ENCODE measurements at places on chromosomes 7 and 10.
A peak's percentile ranks its signal among the peaks of the same experiment; 100 is the strongest.

GRCh38 chr7:65962033-65962432 lies 20.0 kb downstream of the GUSB start:
- no peak for DNase-seq

- DNase-seq, result no peak
These were observed 33.4 kb upstream of the SLC39A12 start for GRCh38 chr10:17918187-17918903.

DNA sequence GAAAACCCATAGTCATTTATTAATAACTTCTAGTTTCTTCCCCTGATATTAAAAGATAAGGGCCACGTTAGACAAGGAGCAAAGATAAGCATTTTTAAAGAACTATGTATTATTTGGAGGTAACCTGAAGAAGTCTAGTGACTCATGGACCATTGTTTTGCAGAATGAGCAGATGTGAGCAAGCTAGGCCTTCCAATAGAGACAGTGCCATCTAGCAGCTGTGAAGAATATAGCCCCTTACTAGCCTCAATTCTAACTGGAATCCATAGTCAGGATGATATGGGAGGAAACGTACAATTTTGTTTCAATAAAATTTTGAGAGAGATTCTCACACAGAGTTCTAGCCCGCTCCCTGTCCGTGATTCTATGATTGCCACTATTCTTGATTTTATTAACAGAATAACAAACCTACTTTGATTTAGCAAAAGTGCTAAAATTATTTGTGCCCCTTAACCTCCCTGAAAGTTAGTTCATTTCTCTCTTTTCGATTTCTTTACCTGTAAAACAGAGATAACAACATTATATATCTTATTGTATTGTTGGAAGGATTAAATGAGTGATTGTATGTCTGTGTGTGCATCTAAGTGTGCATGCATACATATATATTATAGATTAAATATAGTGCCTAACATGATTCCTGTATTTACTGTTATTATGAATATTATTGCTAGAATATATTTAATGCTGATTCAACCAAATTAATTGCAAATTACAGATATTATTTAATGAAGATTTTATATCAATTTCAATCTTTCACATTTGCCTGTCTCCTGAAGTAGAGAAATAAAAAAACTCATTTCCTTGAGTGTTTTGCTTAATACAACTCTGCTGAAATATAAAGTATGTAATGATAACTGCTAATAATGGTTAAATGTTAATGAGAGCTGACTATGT lies 22.7 kb downstream of the FAM237B start:
- no peak for DNase-seq

- peak; percentile 38 for DNase-seq
These were observed at the start of gene PIK3CG for GRCh38 chr7:106865130-106866041. TSS of gene PIK3CG (plus strand) at chr7:106865282. CDS start at chr7:106867562, 2,280 bp downstream.

DNA sequence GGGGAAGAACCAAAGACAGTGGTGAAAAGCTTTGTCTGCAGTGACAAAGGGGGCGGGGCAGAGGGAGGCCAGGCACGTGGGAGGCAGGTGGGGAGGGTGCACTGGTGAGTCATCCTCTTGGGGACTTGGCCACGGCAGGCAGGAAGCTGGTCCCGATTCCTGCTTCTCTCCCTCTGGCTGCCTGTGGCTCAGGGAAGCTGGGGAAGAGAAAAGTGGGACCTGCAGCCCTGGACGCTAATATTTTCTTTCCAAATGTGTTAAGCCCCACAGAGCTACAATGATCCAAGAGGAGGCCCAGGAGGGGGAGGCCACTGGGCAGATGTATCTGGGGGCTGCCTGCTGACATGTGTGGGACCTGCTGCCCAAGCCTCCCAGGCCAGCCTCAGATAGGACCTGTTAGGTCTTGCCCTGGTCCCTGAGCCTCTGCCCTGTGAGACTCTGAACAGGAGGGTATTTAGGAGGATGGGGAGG lies 231.8 kb downstream of the KCNMA1 start:
- no peak for DNase-seq

DNA sequence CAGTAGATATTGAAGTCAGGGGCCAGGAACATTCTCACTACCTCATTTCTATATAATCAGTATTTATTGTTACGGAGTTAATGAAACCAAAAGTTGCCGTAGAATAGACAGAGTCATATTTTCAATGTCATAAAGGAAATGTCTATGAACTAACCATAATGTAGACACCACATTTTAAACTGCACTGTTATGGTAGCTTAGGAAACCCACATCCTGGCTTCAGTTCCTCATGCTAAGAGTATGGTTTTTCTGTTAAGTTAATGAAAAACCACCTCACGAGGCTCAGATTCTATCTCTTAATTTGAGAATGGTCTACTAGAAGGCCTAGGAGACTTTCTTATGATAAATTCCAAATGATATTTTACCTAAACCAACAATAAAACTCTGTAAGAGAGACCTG lies 166.5 kb downstream of the TMEM26 start:
- DNase-seq, result no peak

DNA sequence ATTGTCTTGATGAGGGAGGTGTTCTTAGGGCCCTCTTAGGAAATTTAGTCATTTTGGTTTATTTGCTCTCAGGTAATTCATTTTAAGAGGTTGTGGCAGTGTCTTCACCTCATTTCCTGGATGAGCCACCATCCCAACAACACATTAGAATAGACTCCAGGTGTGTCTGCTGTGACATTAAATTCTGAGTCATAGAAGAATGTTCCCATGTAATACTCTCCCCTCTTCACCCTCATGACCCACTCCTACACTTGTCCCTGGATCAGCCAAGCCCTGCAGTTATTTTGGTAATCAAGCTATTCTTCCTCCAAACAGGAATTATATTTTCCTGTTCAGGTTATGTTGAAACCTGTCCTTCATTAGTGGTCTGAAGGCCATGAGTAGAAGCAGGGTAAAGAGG lies 944.1 kb downstream of the SORCS3 start:
- no peak for DNase-seq

- DNase-seq, result no peak
These were observed 65.8 kb downstream of the STK17A start for GRCh38 chr7:43648473-43649406.

All from erythroblast (primary cell).